ENCODE measurements at places on chromosomes 3 and 15.

- no peak for DNase-seq
Observed at GRCh38 chr15:60396560-60396957, 1.2 kb downstream of the ANXA2 start.

GRCh38 chr3:63869940-63870614 lies 6.4 kb downstream of the ATXN7 start:
- DNase-seq, result no peak

GRCh38 chr3:72818905-72819304 lies 29.3 kb downstream of the SHQ1 start:
- no peak for DNase-seq

GRCh38 chr3:119296727-119297122 lies 2.5 kb downstream of the ARHGAP31 start:
- DNase-seq, result no peak

DNA sequence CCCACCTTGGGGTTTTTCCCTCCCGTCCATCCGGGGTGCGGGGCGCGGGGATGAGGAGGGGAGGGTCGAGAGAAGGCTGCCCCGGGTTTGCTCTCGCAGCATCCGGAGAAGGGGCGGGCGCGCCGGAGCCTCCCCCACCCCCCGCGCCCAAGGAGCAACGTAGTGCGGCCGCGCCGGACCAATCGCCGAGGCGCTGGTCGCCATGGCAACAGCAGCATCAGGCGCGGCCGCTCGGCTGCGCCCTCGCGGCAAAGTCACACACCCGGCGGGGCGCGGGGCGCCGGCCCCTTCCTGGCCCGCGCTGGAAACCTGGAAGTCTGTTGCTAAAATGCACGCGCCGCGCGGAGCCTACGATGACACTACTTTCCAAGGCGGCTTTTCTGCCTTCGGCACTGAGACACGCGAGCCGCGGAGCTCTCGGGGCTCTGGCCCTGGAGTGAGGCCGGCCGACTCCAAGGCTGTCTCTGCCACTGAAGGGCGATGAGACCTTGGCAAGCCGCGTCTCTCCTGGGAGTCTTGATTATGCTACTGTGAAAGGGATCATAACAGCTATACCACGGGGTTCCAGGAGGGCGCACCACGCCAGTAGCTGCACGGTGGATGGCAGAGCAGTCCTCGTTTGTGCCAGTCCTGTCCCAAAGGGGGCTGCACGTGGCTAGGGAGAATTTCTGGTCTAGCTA lies at the start of gene IQSEC1:
TSS of gene IQSEC1 (minus strand) at position 104 of the 680 bp plus-strand sequence. CDS start 415 bp downstream, outside the sequence.
- DNase-seq, result no peak

DNA sequence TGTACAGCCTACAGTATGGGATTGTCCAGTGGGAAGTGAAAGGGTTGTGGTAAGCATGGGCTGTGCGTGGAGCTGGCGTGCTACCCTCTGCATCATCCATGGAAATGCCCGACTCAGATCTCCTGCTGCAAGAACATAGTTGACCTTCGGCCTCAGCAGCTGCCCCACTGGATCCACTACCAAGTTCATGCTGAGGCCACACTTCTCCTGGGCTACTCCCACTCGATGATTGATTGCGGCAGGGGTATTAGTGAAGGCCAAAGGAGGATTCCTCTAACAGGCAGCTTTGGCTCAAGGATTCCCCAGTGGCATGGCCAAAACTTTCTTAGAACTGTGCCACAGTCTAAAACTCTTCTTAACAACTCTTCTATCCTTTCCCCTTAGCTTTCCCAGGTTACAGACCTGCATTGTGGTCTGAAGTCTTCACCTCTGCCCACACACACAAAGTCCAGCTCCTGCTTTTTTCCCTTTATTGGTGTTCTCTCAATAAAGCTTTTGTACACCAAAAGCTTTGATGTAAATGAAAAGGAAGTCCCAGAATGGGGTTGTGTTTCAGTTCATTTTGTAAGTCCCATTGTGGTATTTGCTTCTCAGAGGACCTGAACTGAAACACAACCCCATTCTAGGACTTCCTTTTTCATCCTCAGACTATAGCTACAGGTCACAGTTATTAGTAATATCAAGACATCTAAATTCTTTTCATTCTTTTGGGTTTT lies 4.9 kb upstream of the TBC1D5 start:
- no peak for DNase-seq

- no peak for DNase-seq
Observed at GRCh38 chr3:56855856-56856512, 54.2 kb upstream of the ARHGEF3 start.

DNA sequence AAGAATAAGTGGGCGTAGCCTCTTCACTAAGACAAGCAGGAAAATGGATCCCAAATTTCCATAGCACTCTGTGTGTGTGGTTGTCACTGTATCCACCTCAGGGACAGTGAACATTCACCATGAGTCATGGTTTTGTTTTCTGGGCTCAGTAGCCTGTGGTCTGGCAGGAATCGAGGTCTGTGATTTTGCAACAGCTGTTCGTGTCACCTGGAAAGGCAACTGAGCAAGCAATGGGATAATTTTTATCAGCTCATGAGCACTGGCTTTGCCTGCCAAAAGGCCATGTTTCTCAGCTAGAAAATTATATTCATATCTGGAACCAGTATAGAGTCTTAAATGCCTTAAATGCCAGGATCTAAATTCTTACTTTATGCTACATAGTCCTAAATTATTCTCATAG lies 60.9 kb downstream of the STRIT1 start:
- no peak for DNase-seq

- no peak for DNase-seq
Observed at GRCh38 chr15:49286649-49287404, 116.8 kb downstream of the GALK2 start.

- no peak for DNase-seq
Observed at GRCh38 chr3:29591579-29591978, 310.7 kb downstream of the RBMS3 start.

DNA sequence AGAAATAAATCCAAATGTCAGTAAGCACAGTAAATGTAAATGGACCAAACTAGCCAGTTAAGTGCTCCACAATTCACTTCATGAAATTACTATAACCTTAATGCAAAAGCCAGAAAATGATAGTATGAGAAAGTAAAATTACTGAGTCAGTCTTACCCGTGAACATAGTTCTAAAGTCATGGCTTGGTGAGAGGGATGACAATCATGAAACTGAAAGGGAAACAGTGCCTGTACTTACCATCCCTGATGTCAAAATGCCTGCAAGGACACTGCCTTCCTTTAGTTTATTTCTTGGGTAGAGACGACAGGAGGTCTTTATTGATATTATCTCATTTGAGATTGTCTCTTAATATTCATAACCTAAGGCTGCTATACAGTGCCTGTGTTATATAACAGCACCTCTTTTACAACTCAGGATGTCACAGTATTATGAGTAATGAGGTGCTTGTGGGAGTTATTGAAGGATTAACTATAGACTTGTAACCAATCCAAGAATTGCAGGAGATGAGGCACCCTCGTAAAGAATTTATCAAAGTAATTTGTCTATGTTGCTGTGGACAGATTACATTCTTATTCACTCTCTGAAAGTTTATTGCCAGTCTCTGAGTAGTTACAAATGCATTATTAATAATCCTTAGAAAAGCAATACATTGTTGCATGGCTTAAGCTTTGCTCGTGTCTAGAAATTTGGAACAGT lies 142.9 kb upstream of the BFSP2 start:
- no peak for DNase-seq

- no peak for DNase-seq
Observed at GRCh38 chr3:11820531-11821041, 26.1 kb downstream of the TAMM41 start.

DNA sequence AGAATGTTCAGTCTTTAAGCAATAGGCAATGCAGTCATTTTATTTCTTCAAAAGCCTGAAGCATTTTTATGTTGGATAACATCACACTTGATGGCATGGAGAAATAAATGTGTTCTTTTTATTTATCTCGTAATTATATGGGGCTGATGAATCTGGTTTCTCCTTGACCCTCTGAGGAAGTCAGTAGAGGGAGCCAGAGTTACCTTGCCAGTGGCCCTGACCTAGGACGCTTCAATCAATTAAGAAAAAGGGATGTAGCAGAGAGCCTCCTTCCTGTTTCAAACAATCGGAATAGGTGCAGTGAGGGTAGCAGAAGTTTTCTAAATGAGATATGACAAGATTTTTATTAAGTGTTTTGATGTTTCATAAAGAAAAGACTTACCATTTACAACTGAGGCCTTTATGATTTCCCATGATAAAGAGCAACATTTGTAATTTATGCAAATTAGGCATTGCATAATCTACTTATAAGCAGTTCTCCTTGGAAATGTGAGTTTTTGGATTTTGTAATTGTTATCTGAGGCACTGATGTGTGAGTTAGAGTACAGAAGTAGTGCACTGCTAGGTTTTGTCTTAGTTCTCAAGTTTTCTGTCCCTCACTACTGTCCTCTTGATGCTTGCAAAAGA lies 129.1 kb downstream of the RAP2B start:
- no peak for DNase-seq

DNA sequence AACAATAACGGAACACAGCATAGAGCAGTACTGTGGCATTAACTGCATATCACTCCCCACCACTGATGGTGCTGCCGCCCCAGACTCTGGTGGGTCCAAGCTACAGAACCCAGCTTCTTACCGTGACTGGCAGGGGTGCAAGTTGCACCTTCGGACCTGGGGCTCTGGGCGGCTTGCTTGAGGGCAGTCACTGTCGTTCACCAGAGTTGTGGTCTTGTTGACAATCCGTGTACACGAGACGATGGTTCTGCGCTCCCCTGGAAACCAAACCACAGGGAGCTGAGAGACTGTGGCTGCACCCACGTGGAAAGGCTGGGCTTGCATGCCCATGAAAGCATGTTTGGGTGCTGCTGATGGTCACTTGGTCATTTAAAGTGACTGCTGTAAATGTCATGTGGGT lies 293.0 kb downstream of the ADAMTS17 start:
- DNase-seq, result no peak

DNA sequence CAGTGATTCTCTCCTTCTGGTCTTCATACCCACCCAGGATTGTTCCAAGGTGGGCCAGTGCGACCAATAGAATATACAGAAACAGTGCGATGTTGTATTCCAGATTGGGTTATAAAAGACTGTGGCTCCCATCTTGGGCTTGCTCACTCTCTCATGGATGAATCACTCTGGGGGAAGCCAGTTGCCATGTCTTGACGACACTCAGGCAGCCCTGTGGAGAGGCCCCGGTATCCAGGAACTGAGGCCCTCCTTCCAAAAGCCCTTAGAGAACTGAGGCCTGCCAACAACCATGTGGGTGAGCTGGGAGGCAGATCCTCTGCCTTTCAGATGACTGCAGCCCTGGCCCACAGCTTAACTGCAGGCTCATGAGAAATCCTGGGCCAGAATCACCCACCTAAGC lies 57.2 kb downstream of the SH3GL3 start:
- no peak for DNase-seq

DNA sequence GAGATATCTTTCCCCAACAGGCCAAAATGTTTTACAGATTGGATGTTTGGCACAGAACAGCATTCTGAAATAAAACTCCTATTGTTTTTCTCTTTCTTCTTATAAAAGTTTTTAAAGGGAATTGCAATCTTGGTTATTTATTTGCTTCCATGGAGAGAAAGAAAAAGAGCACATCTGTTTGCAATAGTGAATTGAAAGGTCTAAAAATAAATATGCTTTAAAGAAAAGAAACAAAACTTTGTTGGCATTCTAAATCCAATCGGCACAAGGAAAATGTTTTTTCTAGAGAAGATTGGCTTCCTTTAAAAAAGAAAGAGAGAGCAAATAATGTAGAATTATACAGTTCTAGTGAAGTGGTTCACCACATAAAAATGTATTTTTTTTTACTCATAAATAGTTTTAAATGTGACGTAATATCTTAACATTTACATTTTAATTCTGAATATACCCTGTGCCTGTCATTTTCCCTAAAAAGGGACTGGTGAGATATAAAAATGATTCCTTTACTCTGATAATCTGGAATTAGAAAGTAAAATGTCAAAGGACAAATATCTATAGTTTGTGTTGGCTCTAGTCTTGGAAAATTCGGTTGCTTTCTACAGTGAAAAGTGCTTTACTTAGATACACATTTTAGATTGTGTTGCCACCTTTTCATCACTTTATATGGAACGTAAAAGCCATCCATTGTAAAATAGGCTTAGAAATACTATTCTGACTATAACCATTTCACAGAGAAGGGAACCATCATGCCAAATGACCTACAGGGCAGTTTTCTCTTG lies 257.4 kb upstream of the CBLB start:
- DNase-seq, result no peak

- no peak for DNase-seq
Observed at GRCh38 chr3:8380904-8381704, 120.5 kb upstream of the LMCD1 start.

DNA sequence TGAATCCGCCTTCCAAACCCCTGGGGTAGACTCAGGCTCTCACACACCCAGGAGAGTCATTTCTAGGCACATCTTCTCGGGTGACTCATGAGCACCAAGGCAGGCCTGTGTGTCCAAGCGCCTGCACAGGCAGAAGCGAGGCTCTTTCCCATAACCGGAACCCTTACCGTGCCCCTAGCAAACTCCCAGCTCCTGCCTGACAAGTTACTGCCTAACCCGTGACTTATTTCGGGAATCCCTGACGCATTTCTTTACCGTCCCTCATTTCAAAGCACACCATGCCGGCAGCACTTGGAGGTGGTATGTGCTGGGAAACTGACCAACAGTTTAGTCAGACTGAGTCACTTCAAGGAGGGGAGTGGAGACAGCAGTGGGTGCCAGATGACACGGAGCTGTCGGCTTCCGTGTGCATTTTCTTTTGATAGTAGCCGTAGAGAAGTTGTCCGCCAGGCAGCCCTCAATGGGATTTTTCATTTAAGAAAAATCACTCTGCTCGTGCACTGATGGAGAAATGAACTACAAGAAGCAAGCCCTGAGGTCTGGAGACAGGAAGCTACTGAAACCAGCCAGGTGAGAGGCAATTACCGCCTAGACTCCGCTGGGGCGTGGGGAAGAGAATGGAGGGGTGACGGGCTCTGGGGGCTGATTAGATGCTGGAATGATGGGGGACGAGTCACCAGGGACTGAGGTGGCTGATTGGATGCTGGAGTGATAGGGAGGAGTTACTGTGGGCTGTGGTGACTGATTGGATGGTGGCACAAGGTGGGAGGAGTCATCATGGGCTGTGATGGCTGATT lies 17.3 kb upstream of the HRH1 start:
- no peak for DNase-seq

GRCh38 chr3:78867409-78868372 lies 900.1 kb downstream of the ROBO1 start:
- no peak for DNase-seq

GRCh38 chr3:179375091-179375999 lies 27.8 kb downstream of the MFN1 start:
- DNase-seq, result peak; percentile 29

GRCh38 chr3:53740956-53741355 lies 105.3 kb downstream of the CHDH start:
- no peak for DNase-seq

GRCh38 chr3:169365993-169366915 lies 297.3 kb downstream of the MECOM start:
- no peak for DNase-seq

- no peak for DNase-seq
Observed at GRCh38 chr3:185667574-185667973, 81.5 kb downstream of the SENP2 start.

DNA sequence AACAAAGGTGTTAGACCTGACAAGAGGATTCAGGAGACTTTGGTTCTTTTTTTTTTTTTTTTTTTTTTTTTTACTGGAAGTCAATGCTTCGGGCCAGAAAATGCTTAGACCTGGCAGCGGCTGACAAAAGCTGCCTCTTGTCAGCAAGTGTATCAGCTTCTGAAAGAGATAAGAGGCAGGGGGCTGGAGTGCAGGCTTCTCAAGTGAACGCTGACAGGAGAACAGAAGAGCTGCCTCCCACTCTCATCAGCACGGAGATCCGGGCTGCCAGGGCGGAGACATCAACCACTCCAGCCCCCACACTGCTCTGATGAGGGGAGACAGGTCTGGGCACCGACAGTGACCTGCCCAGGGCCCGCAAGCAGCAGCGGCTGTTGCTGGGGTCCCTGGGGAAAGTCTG lies 9.4 kb upstream of the SCN5A start:
- DNase-seq, result no peak

GRCh38 chr3:171731691-171732090 lies 78.6 kb downstream of the PLD1 start:
- DNase-seq, result no peak

All from hematopoietic multipotent progenitor cell treated with erythropoietin and hydrocortisone succinate and interleukin-3 and kit ligand, for 17 days (in vitro differentiated cells).